Substantia nigra (tissue), 51 donors: ENCODE measurements at places on chromosomes 13 and 19.

GRCh38 chr13:96781141-96781540 is 213.1 kb downstream of the OXGR1 start:
- DNase-seq, result peak; percentile 12

DNA sequence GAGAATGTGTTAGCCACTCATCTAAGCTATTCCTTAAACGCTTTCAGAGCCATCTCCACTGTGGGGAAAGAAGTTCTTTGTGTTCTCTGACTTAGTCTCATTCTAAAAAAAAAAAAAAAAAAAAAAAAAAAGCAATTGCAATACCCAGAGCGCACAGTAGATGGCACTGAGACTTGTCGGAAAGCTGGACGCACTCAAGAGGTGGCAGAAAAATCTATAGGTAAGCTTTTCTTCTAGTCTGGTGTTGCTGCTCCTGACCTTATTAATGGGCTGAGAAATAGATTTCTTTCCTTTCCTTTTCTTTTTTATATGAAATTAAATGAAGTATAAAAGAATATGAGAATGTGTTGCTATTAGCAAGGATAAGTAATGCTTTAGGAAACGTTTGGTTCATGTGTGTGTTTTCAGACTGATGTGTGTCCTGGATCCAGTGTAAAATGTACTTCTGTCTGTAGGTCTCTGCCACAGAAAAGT is 4.7 kb upstream of the GJB2 start:
- DNase-seq, result no peak

DNA sequence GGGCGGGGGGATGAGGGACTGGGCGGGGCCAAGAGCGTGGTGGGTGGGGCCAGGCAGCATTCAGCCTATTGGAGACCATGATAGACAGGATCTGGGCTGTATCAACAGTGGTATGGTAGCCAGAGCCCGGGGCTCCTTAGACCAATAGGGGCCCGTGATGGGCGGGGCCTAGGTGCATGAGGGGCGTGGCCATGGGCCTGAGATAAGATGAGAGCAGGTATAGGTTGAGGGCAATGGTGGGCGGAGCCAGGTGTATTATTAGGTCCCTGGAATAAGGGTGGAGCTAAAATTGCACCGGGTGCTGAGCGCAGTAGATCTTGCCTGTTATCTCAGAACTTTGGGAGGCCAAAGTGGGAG is 5.3 kb downstream of the ABCA7 start:
- no peak for DNase-seq

DNA sequence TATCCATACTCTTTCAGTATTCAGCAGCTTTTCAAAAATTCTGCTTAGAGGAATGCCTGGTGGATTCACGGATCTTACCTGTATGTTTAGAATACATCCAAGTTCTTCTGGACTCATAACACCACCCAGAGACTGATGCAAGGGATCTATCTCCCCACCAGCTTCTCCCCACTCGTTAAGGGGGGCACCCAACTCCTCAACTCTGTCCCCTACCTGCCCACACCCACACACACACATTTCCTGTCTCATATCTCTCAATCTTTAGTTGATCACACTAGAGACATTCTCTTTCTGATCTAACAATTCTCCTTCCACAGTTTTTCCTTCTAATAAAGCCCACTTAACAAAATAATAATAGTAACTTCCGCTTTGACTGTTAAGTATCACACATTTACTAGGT is 110.1 kb downstream of the DLEU7 start:
- no peak for DNase-seq

DNA sequence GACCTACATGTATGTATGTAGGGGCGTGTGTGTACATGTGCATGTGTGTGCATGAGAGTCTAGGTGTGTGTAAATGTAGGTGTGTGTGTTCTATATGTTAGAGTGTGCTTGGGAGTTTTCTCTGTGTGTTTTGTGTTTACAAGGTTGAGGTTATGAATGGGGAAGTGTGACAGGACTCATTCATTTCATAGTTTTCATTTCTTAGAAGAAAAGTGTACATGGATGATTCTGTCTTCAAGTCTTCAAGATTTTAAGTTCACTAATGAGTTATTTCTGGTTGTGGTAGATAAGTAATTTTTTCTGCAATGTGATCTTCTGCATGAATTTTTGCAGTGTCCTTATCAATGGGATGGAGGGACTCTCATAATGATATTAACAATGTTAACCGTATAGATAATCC is 118.2 kb upstream of the SLC10A2 start:
- DNase-seq, result no peak

GRCh38 chr19:50651174-50651573 is 1.9 kb downstream of the C19orf81 start:
- no peak for DNase-seq

- no peak for DNase-seq
Measured at GRCh38 chr19:20478936-20479335, 86.6 kb downstream of the ZNF737 start.
